RCC 7860 (cell line): ENCODE measurements at places on chromosomes 13 and 19.
A peak's percentile ranks its signal among the peaks of the same experiment; 100 is the strongest.

DNA sequence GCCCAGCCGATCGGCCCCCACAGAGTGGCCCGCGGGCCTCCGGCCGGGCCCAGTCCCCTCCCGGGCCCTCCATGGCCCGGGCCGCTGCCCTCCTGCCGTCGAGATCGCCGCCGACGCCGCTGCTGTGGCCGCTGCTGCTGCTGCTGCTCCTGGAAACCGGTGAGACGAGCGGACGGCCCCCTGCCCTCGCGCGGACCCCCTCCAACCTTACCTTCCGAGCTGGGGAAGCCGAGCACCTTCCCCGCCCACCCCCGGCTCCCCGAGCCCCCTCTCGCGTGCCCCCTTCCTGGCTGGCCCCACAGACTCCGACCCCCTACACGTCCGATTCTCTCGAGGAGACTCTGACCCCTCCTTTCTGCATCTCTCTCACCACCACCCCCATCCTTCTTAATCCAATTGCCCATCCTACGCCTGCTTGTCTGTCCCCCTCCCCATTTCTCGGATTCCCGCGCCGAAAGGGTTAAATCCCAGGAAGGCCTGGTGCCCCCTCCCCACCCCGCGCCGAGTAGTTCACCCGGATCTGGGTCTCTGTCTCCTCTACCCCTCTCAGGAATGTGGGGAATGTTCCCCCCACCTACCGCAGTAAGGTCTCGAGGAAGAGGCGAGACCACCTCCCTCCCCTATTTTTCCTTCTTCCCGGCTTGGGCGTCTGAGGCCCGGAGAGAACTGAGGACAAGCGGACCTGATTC, 502 bp downstream of the NECTIN2 start:
- DNase-seq, result no peak

DNA sequence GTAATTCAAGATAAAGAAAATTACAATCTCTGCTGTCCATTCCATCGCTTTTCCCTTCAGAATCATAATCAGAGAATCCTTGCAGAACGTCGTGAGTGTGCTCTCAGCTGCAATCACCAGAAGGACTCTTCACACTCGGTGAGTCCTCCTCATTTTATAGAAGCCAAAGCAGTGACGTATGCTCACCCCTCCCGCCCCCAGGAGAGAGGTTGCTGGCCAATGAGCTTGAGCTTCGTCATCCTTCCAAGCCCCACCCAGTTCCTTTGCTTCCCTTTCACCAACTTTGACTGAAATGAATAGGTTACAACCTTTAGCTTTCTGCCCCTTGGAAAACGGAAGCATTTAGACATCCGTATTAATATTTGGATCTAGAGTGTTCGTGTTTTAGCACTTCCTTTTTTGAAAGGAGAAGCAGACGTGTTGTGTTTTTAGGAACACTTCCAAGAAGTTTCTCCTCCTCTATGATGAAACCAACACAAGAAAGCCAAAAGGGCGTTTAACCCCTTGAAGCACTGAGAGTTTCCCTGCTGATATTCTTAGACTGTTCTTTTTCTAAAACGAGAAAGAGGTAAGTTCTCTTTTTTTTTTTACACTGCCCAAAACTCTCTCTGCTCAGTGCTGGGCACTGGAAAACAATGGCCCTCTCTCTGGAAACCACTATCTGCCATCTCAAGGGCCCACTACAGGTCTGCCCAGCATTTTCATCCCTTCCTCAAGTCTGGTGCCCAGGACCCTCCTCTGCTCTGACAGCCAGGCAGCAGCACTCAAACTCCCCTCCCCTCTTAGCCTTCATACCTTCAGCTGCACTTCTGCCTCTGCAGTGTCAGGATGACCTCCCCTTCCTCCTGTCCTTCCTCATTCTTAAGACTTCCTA, 44.3 kb upstream of the CEACAM21 start:
- no peak for DNase-seq

DNA sequence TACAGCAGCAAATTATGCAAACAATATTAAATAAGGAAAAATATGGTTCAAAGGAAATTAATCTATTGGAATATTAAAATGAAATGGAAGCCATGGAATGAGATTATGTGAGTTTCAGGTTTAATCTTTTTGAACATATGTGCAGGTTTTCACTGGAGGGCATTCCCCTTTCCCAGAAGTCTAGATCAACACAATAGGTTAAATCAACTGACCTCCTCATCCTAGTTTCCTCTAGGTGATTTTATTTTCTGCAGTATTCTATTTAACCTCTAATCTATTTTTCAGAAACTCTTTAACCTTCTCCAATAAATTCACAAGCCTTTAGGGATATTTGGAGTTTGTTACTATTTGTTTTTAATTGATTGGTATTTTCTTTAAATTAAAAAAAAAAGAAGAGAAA, 2657.6 kb upstream of the PCDH20 start:
- DNase-seq, result no peak

- peak; percentile 76 for DNase-seq
These were observed 372 bp upstream of the ZNF699 start for GRCh38 chr19:9309974-9310446.

GRCh38 chr13:95382411-95382810, 81.2 kb upstream of the ABCC4 start:
- DNase-seq, result peak; percentile 77

DNA sequence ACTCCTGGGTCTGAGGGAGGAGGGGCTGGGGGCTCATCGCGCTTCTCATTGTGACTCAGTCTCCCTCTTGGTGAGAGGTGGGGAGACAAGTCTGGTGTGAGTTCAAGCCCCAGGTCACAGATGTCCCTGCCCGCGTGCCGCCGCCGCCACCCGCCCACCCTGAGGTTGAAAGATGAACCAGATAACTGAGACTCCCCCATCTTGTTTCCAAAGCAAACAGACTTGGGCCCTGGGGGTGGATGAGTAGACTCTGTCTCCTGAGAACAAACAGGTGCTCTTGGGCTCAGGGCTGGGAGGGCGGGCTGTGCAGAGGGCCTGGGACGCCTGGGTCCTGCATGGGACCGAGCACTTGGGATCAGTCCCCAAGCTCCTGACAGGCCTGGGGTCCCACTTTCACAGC, 567 bp downstream of the SBK2 start:
- DNase-seq, result no peak

- DNase-seq, result no peak
These were observed 48.8 kb downstream of the FRY start for GRCh38 chr13:32080328-32080744.
